ENCODE measurements at places on chromosomes 3 and 15.
A peak's percentile ranks its signal among the peaks of the same experiment; 100 is the strongest.

DNA sequence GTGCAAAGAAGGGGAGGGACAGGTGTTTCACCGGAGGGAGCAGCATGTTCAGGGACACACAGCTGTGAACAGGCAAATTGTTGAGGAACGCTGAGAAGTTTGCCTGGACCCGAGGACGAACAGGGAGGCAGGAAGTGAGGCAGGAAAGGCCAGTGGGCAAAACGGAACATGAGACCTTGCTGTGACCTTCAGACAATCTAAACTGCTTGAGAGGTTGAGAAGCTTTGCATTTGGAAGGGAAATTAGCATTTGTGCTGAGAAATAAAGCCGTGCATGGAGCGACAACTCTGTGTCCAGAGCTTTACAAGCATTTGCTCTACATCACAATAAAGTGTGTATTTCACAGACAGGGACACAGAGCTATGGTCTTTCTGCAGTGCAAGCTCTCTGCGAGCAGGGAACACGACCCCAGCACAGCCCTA lies 47.9 kb downstream of the CDC25A start:
- DNase-seq = no peak

DNA sequence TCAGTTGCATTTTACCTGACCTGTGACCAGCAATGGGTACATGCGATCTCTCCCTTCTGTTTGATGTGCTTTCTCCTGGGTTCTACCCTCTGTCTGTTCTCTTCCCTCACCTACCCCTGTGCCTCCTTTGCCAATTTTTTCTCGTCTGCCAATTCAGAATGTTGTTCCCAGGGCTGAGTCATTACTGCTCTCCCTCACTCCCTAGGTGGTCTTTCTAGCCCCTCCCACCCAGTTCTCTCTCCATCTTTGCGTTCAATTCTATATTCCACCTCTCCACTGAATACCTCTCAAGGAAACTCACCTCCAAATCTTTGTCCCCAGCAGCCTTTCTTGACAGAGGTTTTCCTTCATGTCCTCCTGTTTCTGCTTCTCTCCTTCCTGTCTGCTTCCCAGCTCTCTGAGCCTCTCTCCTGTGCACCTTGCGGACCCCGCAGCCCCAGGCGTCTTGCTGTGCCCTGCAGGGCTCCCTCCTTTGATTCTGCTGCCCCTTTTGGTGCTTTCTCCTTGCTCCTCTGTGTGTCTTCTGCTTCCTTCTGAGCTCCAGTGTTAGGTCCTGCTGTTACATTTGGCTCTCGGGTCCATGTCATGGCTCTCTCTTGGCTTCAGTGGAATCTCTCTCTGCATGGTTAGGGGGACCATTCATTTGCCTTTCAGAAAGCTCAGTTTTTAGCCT lies 398.2 kb upstream of the TPM1 start:
- no peak for DNase-seq

DNA sequence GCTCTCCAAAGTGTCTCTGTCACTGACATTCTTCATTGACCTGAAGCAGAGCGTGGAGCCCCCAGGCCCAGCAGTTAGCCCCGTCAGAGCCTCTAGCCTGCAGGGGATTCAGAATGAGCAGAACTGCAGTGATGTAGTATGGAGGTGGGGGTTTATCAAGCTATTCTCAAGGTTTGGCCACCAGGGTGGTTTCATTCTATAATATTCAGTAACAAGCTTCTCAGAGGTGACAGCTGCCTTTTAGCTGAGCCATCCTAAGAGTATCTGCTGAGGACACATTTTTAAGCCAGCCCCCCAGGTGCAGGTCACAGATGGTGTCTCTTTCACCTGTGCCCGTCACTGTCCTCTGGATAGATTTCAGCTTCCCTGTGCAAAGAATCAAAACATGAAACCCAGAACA lies 31.9 kb downstream of the CMTM7 start:
- peak; percentile 56 for DNase-seq

- DNase-seq = no peak
Observed at GRCh38 chr15:92545996-92546395, 109.6 kb downstream of the FAM174B start.

DNA sequence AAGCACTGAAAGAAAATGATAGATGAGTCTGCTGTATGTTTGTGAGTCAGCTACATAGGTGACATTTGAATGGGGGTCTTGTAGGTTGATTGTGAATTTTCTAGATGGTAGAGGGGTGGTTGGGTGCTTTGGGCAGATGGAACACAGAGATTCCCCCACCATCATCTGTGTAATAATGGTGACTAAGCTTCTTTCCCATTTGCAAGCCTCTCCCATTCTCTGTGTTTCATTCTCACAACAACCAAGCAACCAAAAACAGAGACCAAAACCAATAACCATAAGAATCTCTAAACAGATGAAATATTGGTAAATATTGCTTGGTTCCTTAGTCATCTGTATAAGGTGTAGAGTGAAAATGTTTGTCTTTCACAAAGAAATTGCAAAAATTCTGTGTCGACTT lies 17.8 kb upstream of the UTS2B start:
- DNase-seq = no peak

- no peak for DNase-seq
Observed at GRCh38 chr3:73784686-73785392, 160.1 kb upstream of the PDZRN3 start.

- DNase-seq = no peak
Observed at GRCh38 chr15:84970843-84971242, 10.8 kb upstream of the PDE8A start.

DNA sequence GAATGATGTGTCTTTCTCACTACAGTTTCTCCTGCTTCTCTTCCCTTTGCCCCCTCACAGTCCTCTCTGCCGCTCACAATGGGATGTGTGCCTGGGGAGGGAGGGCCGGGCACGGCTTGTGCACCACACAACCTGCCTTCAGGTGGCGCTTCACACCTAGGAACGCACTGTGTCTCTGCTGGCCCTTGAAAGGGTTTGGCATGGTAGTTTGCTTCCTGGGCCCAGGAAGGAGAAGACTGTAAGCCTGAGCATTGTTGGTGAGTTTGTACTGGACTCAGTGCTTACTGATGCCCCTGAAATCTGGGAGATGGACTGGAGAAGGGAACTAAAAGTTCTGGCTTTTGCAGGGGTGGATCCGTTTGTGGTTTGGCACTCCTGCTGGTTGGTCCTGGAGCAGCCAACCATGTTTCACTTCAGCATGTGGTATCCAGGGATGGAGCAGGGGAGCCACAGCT lies 9.2 kb downstream of the ALPK3 start:
- no peak for DNase-seq

DNA sequence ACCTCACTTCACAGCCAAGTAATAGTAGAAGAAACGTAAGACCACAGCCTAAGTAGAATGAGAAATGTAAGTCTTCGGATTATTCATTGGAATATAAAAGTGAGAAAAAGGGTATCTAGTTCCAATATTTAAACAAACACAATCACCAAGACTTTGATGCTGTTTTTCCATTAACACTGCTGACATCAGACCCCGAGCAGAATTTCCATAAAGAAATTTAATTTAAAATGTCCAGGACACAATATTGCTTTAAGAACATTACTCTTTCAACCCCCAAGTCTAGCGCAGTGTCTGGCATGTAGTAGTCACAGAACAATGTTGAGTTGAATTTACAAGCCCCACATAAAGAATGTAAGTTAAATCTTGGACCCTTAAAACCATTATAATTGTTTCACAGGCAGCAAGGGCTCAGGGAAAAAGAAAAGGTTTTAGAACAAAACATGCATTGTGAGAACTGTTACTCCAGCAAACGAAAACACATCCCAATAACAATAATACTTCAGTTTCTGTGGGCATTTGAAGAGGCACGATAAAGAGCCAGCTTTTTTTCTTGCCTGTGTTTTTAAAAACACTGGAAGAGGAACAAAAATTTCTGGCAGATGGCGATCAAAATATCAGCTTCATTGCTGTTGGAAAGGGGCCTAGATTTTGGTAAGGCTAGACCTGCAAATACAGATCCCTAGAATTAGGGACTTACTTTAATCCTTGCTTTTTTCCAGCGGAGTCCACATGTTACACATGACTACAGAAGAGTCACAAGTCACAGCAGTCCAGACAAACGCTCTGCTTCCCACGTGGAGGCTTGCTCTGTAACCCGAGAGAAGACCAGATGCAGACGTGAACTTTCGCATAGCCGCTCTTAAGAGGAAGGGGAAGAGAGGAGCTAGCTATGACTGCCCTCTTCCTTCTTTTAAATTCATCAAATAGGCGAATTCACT lies 77.9 kb upstream of the IGSF10 start:
- DNase-seq = peak; percentile 95

DNA sequence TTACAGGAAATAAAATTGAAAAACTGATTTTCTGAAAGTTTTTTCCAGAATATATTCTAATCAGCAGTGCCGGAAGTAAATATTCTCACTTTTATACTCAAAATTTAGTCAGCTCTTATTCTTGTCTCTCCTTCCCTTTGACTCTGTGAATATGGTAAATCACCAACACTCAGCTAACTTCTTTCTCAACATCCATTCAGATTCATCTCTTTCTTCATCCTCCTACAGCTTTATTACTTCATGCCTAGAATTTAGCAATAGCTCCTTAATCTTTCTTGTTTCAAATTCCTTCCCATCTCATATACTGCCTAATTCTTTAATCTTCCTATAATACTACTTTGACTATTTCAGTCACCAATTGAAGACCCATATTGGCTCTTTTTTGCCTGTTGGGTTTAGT lies 67.9 kb downstream of the FGF7 start:
- no peak for DNase-seq

DNA sequence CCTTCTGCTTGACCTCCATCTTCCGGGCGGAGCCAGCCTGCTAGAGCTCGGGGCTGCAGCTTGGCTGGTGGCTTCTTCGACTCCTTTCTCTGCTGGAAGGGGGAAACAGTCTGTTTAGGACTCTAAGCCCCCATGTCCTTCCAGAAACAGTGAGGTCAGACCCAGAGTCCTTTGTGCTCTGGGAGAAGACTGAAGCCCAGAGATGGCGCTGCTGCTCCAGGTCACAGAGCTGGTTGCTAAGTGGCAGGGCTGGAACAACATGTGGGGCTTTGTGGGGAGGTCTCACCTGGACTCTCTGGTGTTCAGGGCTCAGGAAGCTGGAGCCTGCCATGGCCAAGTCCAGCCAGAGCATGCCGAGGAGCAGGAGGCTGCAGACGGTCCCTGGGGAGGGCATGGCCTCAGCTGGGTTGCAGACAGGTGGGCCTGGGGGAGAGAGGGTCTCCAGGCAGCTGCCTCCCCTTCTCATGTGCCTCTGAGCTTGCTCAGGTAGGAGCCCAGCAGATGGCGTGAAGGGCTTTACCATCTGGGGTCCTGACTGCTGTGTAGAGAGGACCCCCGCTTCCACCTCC lies 2.9 kb downstream of the GHRL start:
- peak; percentile 20 for DNase-seq

GRCh38 chr3:147838652-147839051 lies 429.5 kb downstream of the ZIC1 start:
- no peak for DNase-seq

- DNase-seq = no peak
Observed at GRCh38 chr3:193372783-193373182, 5.8 kb downstream of the ATP13A5 start.

DNA sequence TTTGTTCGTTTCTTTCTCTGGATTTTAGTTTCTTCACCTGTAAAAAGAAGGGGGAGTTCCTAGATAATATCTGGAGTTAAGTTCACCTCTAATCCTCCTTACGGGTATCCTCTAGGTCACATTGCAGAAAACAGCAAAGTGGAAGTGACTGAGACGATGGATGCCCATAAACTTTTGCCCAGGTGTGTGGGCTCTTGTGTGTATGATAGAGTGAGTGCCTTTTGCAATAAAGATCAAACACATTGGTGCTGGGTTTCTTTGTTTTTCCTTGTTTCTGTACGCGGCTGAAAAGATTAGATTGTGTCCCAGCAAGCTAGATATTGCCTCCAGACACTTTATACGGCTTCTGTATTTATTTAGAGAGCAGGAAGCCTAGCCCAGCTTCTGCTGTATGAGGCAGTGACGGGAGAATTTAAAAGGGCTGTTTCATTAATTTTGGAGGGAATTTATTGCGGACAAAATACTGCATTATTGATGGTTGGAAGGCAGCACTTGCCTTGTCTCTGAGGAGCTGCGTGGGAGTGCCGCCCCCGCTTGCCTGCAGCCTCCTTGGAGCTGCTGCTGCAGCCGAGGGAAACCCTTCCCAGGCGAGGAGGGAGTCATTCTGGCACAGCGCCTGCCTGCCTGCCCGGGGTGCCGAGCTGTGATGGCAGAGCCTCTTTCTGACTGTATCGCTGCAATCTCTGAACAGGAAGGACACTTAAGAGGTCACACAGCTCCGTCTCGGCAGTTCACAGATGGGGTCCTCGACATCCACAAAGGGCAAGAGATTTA lies 38.5 kb downstream of the PYDC2 start:
- no peak for DNase-seq

DNA sequence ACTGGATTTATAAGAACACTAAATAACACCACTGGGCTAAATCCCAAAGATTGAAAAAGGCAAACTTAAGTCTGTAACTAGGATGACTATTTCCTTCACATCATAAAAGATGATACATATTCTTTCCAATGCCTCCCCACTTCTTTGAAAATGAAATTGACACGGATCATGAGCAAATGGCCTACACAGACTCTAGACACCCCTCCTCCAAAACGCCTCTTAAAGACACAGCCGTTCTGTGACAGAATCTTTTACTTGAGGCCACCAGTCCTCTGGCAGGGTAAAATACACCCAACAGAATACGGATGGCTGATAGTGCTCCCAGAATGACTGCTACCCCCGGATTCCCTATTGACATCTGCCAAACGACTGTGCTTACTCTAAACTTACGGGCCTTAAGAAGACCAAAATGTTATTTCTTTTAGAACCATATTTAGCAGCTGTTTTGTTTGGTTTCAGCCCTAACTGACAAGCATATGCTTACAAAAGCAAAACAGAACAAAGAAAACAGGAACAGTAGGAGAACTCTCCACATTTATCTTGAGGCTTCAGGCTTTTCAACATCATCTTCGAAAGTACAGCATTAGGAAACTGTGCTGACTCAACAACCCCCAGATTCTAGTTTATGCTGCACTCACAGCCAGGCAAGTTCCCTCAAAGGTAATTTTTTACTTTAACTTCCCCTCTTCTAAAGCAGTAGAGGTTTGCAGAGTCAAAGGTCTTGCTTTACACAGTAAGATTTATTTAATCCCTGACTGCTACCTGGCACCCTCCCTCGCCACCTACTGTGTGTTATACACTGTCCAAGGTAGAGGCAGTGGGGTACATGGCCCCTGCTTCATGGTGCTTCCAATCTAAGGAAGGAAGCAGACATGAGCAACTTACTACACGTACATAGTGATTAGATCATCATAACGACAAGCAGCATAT lies 84.3 kb downstream of the TNIK start:
- DNase-seq = no peak

GRCh38 chr3:42503251-42503924 lies 945 bp downstream of the VIPR1 start:
- DNase-seq = no peak

GRCh38 chr15:41566121-41566885 lies 7.3 kb downstream of the TYRO3 start:
- no peak for DNase-seq

- no peak for DNase-seq
Observed at GRCh38 chr3:58623961-58624360, 42.6 kb downstream of the FAM3D start.
